ENCODE measurements at places on chromosomes 7 and 10.

DNA sequence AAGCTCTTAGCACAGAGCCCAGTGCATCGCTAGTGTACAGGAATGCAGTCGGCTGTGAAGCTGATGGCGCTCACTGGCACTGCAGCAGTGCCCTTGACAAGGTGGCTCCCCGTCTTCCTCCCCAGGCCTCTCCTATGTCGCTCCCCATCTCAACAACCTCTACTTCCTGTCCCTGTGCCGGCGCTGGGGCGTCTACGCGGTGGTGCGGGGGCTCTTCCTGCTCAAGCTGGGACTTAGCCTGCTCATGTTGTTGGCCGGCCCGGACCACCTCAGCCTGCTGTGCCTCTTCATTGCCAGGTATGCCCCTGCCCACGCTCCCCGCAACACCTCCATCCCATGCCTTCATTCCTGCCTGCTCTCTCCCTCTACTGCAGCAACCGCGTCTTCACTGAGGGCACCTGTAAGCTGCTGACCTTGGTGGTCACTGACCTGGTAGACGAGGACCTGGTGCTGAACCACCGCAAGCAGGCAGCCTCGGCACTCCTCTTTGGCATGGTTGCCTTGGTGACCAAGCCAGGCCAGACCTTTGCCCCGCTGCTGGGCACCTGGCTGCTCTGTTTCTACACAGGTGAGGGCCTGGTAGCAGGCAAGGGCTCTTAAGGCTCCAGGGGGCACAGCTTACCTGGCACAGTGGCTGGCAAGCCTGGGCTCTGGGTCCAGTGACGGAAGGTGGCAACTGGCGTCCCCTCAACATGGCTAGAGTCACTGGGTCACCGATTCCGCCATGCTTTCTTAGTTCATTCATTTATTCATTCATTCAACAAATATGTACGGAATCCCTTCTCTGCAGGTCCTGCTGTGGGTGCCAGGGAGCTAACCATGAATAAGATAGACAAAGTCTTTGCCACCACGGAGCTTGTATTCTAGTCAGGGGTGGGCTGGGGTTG is 22.3 kb upstream of the C10orf95 start:
- DNase-seq: peak; percentile 27

DNA sequence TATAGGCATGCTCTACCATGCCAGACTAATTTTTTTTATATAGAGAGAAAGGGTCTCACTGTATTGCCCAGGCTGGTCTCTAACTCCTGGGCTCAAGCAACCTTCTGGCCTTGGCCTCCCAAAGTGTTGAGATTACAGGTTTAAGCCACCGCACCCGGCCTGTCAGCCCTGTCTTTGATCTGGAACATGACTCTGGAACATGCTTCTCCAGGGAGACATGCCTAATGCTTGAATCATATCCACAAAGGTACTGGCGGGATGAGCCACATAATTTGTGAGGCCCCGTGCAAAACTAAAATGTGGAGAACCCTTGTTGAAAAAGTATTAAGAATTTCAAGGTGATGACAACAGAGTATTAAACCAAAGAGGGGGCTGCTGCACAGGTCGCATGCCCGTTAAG is 282.8 kb downstream of the ARHGAP12 start:
- no peak for DNase-seq

DNA sequence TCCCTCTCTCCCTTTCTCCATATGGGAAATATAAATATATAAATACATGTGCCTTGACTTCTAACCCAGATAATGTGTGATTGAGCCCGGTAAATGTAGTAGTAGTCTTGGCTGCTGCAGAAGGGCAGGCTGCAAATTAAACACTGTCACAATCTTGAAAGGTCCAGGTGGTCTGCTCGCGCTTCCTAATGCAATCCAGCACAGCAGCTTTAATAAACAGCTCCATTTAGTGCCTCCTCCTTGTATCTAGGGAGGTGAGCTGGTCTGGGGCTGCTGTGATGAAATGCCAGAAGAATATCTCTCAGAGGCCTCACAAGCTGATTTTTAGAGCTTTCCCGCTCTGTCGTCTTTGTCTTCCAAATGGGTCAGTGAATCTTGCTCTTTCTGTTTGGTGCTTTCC is 782 bp downstream of the POU6F2 start:
- DNase-seq: no peak

DNA sequence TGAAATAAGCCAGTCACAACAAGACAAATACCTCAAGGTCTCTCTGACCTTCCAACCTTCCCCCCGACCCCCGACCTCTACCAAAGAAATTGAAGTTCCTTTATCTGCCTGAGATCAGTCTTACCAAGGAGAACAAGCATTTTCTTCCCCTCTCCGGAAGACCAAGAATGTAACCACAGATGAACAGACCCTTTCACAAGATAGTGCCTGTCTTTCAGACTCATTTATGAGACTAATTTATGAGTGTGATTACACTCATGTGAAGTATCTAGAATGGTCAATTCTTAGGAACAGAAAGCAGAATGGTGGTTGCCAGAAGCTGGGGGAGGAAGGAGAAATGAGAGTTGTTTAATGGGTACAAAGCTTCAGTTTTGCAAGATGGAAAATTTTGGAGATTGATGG is 108.9 kb upstream of the MKLN1 start:
- no peak for DNase-seq

GRCh38 chr7:130275826-130276297 is 9.2 kb downstream of the CPA2 start:
- DNase-seq: no peak

- no peak for DNase-seq
Observed at GRCh38 chr10:87053111-87053510, 33.0 kb downstream of the FAM25A start.

- no peak for DNase-seq
Observed at GRCh38 chr10:86285136-86285790, 81.3 kb downstream of the GRID1 start.

DNA sequence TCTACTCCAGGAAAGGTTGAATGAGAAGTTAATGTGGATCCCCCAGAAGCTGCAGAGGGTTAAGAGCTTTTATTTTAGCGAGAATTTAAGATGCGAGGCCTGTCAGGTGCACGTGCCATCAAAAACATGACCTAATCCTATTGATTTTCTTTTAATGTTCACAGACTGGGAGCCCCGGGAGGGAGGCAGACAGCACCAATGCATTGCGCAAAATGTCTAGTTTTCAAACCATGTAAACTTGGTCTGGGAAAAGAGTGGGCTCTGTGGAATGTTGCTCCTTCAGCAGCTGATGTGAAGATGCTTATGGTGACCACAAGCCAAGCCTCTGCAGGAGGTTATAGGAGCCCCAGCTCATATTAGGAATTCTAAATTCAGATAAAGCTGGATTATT is 172.0 kb upstream of the ITGB1 start:
- DNase-seq: no peak

DNA sequence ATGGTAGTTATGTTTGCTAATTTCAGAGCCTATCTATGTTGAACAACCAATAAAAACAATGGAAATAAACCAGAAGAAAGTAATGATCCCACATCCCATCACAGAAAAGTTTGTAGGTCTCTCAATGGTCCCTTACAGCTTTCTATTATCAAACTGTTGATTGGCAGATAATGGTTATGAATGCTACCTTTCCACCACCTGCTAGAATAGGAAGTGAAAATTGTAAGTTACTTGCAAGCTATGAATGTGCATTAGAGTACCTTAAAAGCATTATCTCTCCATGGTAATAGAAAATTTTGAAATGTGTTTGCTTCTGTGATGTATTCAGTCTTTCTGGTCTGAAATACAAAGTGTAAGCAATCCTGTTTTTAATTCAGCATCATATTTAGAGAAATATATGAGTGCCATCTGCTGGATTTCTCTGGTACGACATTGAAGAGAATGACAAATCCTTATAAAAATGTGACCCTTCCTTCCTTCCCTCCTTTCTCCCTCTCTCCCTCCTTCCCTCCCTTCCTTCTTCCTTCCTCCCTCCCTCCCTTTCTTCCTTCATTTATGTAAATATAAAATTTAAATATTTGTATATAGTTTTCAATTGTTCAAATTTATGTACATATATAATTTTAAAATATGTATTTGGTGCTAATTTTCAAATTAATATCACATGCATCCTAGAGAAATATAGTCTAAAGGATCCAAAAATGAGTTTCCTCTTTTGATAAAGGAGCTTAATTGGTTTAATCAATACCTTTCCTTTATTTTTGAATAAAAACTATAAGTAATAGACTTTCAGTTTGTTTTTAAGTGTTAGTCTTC is 41.4 kb upstream of the PNLIPRP3 start:
- DNase-seq: no peak

- DNase-seq: no peak
Observed at GRCh38 chr10:62381385-62382102, 7.4 kb downstream of the ZNF365 start.

DNA sequence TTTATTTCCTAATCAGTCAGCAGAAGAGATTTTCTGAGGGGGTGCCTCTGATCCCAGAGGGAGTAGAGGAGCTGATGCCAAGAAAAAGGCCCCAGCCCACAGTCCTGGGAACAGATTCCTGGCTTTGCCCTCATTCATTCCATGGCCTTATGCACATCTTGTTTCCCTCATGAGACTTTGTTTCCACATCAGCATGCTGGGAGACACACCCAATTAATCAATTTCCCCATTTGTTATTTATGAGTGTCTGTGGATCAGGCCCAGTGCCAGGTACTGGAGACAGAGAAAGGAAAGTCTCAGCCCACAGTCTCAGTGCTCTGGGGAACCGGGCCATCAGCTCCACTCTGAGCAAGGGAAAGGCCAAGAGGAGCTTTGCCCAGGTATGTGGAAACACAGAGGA is 496.2 kb upstream of the ZMIZ1 start:
- no peak for DNase-seq

DNA sequence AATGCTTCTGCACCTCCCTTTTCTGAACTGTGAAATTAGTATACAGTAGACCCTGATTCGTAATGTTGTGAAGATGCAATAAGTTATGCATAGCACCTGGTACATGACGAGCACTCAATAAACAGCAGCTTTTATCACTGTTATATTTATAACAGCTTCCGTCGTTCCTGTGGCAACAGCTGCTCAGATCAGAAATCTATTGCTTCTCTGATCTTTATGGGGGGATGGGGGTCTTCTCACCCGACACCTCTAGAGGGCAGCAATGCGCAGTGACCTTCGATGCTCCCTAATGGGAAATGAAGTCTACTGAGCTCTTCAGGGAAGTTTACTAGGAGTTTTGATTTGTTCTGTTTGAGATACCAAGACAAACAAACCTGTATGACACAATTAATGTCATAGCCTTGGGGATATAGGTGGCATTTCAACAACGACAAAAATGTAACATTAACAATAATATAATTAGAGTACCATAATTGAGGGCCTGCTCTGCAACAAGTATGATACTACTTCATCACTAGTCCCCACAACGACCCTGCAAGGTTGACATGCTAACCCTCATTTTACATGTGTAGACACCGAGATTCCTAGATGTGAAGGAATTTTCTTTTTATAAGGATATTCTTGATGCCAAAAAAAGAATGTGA is 289.6 kb downstream of the SFMBT2 start:
- DNase-seq: peak; percentile 82

- DNase-seq: no peak
Observed at GRCh38 chr7:39355664-39356063, 210.5 kb upstream of the YAE1 start.

GRCh38 chr10:60334991-60335390 is 54.7 kb downstream of the ANK3 start:
- no peak for DNase-seq

DNA sequence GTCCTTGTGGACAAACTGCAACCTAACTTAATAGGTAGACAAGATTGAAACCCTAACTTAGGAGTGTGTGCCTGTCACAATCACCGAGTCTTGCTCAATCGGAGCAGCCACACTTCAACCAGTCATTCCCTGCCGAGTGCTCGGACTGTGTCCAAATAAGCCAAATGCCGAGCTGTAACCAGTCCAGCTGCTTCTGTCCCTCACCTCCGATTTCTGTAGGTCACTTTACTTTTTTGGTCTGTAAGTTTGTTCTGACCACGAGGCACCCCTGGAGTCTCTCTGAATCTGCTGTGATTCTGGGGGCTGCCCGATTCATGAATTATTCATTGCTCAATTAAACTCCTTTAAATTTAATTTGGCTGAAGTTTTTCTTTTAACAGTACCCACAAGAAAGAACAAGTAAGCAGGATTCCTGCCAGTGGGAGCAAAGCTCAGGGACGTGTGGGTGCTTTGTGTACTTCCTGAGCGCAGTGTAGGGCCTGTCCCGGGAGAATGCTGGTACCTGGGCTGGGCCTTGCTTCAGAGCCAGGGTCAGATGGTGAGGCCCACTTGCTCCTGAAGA is 140.1 kb downstream of the ACTR3B start:
- no peak for DNase-seq
